KBM-7 (cell line): ENCODE measurements at places on chromosomes 12 and 14.

DNA sequence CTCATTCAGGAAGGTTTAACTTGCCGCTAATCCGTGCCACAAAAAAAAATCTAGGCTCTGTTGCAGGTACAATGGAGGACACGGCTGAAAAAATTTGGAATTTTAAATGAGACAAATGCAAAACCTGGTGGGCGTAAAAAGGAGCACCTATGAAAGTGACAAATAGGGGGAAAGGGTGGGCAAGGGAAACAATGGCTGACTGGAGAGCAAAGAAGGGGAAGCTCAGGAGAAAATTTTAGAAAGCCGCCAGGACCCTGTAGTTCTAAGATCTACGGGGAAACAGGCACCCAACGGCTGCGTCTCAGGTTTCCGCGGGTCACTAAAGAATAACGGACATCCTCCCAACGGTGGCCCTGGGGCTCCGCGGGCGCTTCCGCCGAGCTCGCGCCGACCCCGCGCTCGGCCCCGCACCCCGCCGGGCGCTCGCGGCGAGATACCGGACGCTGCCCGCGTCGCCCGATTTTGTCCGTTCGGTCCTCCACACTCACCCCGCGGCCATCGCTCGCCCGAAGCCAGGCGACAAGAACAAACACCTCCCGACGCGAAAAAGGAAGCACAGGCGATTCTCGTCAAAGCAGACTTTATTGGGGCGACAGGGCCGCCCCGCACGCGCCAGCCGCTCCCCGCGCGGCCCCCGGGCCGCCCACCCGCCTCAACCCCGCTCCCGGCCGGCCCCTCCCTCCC is 1.1 kb upstream of the YY1 start:
- peak; percentile 69 for DNase-seq

DNA sequence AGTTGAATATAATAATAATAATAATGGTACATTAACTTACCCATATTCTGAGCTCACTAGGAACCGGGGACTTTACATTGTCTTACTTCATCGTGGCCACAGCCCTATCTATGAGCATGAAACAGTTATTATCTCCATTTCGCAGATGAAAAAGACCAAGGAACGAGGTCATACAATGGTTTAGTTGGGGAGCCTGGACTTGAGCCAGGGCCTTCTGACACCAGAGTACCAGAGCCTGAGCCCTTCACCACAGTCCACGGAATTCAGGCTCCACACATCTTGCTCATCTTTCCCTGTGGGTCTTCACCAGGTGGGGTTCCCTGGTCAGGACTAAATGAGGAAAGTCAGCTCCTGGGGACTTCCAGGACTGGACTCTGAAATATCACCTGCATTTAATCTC is 31.3 kb upstream of the CMKLR1 start:
- no peak for DNase-seq

- peak; percentile 12 for DNase-seq
Observed at GRCh38 chr12:97283297-97283696, 179.3 kb upstream of the RMST start.

GRCh38 chr12:57213058-57213715 is 3.4 kb upstream of the NXPH4 start:
- peak; percentile 92 for DNase-seq

- peak; percentile 28 for DNase-seq
Observed at GRCh38 chr12:69388371-69388770, 28.8 kb downstream of the YEATS4 start.

DNA sequence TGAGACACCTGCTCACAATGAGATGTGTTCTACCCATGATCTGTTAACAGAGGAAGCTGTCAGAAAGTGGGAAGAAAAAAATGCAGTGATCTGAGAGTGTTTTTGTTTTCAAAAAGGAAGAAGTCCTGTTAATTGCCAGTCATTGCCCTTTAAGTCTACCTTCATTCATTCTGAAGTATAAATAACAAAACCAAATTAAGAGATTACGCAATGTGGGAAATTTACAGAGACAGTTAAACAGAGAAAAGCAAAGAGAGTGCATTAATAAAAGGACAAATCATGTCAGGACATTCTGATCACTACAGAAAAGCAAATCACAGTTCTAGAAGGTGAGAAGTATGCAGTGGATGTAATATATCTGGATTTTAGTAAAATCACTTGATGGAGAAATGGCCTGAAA is 154.2 kb downstream of the NRXN3 start:
- no peak for DNase-seq

GRCh38 chr12:65608319-65608916 is 215.9 kb upstream of the HMGA2 start:
- no peak for DNase-seq

GRCh38 chr12:49974677-49975317 is 2.0 kb downstream of the AQP6 start:
- DNase-seq: no peak

DNA sequence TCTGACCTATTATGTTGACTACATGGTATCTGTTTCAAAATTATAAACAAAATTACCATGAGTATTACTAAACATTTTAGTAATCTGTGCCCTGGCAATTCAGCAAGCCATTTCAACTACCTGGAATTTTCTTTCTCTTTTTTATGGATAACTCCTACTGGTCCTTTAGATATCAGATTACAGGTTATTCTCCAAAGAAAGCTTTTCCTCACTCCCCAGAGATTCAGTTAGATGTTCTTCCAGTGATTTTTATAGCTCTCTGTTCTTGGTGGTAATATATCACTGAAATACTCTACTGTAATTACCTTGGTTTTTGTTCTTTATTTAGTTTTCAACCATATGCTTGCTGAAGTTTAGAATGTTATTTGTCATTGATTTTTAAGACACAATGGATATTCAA is 930.2 kb upstream of the FOXG1 start:
- DNase-seq: no peak

GRCh38 chr12:124319368-124320050 is 24.6 kb downstream of the RFLNA start:
- DNase-seq: no peak

DNA sequence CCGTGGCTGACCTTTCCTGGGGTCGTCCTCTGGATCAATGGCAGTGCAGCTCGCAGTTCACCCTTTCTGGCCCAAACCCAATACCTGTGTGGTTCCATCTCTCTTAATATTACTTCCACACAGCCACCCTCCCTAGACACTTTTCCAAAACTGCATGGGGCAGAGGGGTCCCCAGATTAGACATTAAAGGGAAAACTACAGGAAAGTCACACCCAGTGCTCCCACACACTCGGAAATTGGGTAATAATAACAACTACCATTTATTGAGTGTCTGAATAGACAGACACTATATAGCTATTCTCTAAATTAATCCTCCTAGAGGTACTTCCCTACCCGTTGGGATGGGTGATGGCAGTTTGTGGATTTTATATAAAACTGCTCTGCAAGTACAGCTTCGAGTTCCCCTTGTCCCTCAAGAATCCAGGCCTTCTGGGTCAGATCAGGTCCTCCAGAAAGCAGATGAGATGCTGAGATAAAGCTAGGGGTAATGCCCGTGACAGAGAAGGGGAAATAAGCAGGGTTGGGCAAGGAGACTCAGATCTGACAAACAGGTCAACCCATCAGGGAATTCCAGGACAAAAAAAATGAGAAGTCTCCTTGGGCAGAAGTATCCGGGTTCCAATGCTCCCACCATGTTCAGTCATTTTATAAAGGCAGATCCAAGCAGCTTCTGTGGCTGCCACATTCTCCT is 795 bp upstream of the PXN start:
- DNase-seq: no peak

DNA sequence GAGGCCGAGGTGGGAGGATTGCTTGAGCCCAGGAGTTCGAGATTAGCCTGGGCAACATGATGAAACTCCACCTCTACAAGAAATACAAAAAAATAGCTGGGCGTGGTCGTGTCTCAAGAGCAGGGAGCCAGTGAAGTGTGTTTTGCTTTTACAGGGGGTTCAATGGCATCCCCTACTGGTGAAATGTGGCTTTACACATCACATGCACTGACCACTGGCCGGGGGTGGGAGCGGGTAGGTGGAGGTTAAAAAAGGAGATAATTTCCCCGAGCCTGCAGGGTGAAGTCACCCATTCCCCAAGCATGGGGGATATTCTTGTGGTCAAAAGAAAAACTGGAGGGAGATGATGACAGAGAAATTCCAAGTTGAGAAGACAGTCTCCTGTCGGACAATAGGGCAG is 63.6 kb upstream of the PWP1 start:
- DNase-seq: peak; percentile 32

- DNase-seq: no peak
Observed at GRCh38 chr12:2924019-2924418, 33.3 kb downstream of the TULP3 start.

- DNase-seq: no peak
Observed at GRCh38 chr12:93273834-93274564, 103.7 kb upstream of the NUDT4 start.

GRCh38 chr14:66572826-66573225 is 64.9 kb downstream of the GPHN start:
- DNase-seq: no peak

DNA sequence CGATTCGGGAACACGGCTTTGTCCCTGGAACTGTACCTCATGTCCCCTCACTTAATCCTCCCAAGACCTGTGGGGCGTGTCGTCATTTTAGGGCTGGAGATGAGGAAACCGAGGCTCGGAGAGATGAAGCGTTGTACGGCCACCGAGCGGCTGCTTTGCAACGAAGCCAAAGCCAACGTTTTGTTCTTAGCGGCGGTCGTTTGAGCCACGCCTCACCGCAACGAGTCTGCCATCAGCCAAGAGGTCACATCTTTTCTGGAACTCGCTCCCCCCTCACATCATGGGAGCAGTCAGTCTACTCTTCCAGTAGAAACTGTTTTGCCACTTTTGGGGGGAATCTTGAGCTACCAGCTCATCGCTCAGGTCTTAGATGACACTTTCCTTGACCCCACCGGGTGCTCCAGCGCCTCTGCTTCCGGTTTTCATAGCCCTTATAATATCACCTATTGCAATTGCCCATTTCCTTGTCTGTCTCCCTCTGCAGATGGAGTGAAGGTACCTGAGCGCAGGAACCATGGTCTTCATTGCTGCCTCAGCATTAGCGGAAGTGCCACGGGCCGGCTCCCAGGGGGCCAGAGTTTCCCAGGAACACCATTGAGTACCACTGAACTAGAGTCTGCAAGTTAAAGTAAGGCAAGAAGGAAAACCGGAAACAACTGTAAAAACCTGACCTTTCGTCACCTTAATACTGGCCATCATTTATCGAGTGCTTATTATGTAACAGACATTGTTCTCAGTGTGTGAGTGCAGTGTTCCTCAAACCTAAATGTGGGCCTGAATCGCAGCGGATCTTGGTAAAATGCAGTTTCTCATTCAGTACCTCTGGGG is 19.6 kb downstream of the NINJ2 start:
- peak; percentile 62 for DNase-seq

DNA sequence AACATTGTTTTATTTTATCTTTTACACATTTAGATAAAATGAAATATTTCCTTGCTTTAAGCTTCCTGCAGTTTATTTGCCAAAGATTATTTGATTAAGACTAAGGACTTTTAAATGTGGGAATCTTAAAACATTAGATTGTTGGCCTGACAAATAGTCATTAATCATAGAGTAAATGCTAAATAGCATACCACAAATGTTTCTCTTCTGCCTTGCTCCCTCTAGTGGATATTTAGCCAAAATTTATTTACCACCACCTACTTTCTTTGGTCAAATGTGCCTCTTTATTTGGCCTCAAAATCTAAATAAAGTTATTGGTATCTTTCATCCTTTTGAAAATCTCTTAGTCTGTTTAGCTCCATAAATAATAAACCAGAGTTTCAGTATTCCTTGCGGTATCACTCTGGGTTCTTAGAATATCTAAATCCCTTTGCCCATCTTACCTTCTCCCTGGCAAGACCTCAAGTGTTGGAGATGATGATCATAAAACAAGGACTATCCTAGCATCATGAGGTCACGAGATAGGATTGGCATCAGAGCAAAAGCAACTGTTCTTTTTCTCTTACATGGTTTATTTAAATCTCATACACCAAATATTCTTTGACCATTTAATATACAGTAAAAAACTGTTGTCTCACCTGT is 150.6 kb upstream of the AEBP2 start:
- peak; percentile 51 for DNase-seq

DNA sequence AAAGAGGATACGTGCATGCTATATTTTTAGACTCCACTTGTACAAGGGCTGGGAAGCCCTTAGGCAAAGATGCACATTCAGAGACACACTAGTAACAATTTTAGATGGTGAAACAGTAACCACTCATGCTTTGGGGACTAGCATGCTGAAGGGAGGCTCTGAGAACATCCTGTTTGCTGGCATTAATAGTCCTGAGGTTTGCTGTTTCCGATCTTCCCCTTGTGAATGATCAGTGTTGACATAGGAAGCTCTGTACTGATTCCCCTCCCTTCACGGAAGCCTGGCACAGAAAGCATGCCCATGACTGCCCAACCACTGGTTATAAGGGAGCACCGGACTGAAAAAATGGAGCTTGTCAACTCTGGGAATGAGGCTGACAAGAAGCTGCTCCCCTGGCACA is 164.6 kb downstream of the GCH1 start:
- DNase-seq: peak; percentile 67

- no peak for DNase-seq
Observed at GRCh38 chr12:48771588-48772112, 17.2 kb downstream of the ADCY6 start.

GRCh38 chr12:76866726-76867125 is 12.1 kb downstream of the CSRP2 start:
- DNase-seq: peak; percentile 23

GRCh38 chr12:106814714-106815113 is 40.2 kb downstream of the RIC8B start:
- no peak for DNase-seq
